ENCODE measurements at places on chromosomes 5 and 9. TPM values are rescaled to one million over a fixed set of nuclear protein-coding genes. Genes with fewer than 3 reads are reported as not detected.

Gene GPRIN1
- total RNA-seq, result 9.2 TPM

Gene FIBCD1
- 25.1 TPM for total RNA-seq

Gene SPINK6
- 0.75 TPM for total RNA-seq

Gene GZMA
- total RNA-seq, result not detected

Gene TARS1
- total RNA-seq, result 118 TPM

Gene NOL8
- total RNA-seq, result 27.1 TPM

Gene SCGB3A1
- not detected for total RNA-seq

Gene PKD2L2
- total RNA-seq, result not detected

Gene KCNN2
- total RNA-seq, result 0.20 TPM

Data from A549 treated with AZD2906 at 1 μM for 4 hours (cell line).